Stimulated activated CD8-positive, alpha-beta memory T cell treated with anti-CD3 and anti-CD28 coated beads, Interleukin-15, amount 100 ng/mL, for 4 hours (primary cell): ENCODE measurements at places on chromosomes 4 and X.

GRCh38 chrX:104329731-104330130, 75.0 kb upstream of the ESX1 start:
- no peak for DNase-seq

DNA sequence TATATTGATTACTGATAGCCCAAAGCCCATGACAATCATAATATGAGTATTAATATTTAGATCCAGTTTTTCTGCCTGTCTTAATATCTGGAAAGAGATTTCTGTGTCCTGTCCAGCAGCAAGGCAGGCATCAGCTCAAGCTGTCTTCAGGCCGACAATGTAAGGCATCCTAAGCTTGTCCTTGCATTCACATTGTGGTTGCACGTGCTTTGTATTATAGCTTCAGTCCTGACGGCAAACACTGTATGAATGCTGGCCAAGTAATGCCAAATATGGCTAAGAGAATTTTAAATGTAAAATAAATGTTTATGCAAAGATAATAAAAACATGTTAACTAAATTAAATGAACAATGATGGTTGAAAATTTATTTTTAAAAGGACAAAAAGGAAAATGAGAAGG, 255.7 kb upstream of the RPS6KA3 start:
- DNase-seq, result no peak

DNA sequence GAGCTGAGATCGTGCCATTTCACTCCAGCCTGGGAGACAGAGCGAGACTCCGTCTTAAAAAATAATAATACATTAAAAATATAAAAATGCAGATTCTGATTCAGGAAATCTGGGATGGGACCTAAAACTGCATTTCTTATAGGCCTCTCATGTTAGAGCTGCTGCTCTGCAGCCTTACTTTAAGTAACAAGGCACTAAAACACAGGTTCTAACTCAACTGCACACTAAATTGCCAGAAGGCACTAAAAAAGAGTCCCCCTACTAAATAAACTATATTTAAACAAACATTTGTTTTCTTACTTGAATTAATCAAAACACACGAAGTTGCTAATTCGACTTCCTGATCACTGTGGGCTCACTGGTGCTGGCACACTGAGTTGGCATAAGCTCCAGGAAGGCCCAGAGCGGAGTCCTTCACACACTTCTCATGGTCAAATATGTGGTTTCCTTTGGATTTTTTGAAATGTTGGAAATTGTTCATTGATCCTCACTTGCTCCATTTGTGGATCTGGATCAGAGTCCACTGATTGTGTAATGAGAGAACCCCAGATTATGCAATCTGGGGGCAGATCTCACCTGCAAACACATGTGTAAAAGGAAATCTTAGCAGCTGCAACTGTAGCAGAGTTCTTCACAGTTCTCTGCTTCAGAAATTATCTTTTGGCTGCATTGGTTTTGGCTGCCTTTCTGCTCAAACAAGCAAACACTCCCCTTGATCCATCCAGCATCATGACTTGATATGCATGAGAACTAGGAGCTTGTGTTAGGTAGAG, 59.3 kb downstream of the AFF1 start:
- no peak for DNase-seq

- DNase-seq, result no peak
Measured at GRCh38 chr4:55906989-55907388, 41.8 kb upstream of the CEP135 start.

- DNase-seq, result no peak
Measured at GRCh38 chr4:4541040-4541631, 712 bp downstream of the STX18 start.

GRCh38 chr4:38867478-38868058, at the start of gene FAM114A1:
Gene FAM114A1 (plus strand): TSS chr4:38867806. CDS start chr4:38878079, 10,273 bp downstream.
- DNase-seq, result no peak

DNA sequence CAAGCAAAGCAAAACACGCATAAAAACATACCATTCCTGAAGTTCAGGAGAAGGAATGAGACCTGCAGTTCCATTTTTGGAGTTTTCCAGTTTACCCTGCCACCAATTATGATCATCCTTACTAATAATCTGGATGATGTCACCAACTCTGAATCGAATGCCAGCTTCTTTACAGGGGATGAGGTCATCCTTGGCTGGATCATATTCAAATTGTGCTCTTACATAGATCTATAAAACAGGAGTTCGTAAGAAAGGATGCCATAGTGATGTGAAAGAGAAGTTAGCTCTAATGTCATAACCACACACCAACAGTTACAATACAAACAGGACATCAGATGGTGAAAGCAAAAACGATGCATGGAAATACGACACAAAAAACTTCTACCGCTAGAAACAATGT, 106.5 kb downstream of the NYX start:
- no peak for DNase-seq
